Activated CD4-positive, alpha-beta T cell treated with anti-CD3 and anti-CD28 coated beads, Interleukin-2, amount 50 U/mL, for 24 hours (primary cell): ENCODE measurements at places on chromosomes 5 and 9.

DNA sequence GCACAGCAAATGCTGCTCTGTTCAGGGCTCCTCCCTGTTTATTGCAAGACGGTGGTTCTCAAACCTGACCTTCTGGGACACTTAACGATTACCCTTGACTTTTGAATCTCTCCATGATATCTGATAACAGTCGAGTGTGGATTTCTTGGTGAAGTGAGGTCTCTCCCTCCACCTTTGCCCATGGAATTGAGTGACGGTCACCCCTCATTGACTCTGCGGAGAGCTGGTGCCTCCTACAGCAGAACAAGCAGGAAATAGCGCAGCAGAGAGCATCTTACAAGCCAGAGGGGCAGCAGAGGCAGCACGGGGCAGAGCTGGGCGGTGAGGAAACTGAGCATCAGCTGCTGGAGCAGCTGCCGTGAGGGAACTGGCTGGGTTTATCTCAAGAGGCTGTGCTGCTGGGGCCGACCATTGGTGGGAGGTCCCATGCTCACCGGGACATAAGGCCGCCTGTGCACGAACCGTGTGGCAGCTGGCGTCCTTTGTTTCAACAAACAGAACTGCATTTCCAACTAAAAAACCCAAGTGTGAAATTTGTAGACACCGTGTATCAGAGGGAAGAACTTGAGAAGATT, 189.8 kb downstream of the MTRR start:
- DNase-seq = no peak

GRCh38 chr9:98056269-98057137, at the start of gene NANS:
Gene NANS (plus strand): TSS chr9:98056732. CDS start chr9:98056809, 77 bp downstream.
- peak; percentile 84 for DNase-seq

GRCh38 chr9:133534346-133535291, at the start of gene ADAMTSL2:
Gene ADAMTSL2 (plus strand): TSS chr9:133534704. CDS start chr9:133536713, 2,009 bp downstream.
- no peak for DNase-seq

- DNase-seq = no peak
Measured at GRCh38 chr9:15203581-15203980, 103.4 kb downstream of the TTC39B start.

DNA sequence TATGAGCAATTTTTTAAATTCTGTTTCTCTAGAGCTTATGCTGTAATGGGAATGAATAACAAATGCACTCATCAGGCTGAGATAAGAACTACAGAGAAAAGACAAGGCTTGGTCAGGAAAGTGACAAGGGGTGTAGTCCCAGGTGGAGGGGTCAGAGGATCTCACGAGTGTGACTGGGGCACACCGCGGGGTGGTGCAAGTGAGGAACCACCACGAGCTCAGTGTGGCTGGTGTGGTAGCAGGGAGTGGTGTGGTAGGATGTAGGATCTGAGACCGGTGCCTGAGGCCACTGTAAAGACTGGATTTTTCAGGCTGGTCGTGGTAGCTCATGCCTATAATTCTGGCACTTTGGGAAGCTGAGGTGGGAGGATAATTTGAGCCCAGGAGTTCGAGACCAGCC, 9.0 kb downstream of the ANXA6 start:
- DNase-seq = no peak

- DNase-seq = no peak
Measured at GRCh38 chr9:105299190-105299854, 54.9 kb downstream of the SLC44A1 start.

- no peak for DNase-seq
Measured at GRCh38 chr5:149135536-149136201, 5.6 kb upstream of the ABLIM3 start.

DNA sequence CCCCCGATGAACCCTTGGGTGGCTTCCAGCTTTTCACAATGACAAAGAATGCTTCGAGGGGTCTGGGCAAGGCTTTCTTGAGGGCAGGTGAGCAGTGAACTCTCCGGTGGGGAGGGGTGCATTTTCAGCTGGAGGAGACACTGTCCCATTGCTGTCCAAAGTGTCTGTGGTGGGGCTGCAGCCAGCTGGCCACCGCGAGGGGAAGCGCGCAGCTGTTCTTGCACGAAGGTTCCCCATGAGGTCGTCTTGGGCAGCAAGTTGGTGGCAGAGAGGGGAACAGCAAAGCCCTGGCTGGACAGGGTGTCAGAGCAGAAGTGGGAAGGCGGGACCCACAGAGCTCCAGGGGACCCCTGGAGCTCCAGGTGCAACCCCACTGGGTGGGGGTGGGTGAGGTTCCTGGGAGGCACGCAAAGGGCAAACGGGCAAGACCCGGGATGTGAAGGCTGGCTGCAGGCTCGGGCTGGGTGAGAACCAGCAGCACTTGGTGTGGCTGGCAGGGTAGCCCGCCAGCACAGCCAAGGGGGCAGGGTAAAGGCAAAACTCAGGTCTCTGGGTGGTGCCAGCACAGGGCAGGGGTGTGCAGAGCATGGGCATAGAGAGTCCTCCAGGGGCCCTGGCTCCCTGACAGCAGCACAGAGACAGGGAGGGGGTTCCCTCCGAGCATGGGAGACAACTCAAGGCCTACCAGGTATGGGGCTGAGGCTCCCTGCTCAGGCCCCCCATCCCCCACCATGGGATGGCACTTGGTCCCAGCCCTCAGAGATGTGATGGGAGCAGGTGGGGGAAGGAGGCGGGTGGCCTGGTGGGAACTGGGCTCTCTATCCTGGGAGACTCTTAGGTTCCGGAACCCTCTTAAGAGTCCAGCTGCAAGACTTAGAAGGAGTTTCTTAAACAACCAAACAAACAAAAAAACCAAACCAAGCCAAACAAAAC, 26.6 kb downstream of the TSPAN17 start:
- DNase-seq = no peak

DNA sequence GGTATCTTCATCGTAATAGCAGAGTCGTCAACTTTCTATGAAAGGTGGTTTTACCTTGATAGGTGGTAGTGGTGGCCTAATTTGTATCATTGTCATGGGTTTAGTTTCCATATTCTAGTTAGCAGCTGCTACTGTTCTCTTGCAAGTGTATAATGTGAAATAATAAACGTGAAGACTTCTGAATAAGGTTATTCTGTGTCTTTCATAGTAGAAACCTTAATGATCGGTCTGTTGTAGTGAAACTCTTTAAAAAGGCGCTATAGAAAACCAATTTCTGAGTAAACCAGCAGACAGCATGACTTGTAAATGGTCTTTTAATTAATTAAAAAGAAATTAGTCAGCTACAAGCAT, 1.6 kb downstream of the SET start:
- DNase-seq = no peak

DNA sequence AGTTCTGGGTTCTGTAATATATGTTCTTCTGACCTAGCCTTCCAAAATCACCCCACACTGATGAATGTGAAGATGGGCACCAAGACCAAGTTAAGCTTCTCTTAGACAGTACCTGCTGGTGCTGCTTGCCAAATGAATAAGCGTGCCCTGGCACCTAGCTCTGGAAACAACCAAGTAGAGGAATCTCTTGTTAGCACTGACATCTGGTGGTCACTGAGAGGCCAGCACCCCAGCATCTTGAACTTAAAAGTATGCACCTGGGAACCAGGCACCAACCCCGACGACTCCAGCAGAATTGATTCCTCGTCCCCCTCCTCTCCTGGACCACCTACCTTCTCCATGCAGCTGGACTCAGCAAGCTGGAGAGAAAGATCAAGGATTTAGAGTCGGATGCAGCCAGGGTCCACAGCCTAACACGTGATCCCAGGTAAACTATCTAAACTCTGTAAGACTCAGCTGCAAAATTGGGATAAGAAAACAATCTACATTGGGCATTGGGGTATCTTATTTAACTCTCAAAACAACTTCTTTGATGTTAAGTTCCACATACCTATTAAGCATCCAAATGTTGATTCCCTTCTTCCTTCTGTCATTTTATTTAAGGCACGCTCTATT, 89.8 kb downstream of the SLC1A3 start:
- DNase-seq = no peak

- peak; percentile 15 for DNase-seq
Measured at GRCh38 chr5:43191740-43192557, at the start of gene NIM1K. Gene NIM1K (plus strand): TSS chr5:43192225. CDS start chr5:43245776, 53,551 bp downstream.

DNA sequence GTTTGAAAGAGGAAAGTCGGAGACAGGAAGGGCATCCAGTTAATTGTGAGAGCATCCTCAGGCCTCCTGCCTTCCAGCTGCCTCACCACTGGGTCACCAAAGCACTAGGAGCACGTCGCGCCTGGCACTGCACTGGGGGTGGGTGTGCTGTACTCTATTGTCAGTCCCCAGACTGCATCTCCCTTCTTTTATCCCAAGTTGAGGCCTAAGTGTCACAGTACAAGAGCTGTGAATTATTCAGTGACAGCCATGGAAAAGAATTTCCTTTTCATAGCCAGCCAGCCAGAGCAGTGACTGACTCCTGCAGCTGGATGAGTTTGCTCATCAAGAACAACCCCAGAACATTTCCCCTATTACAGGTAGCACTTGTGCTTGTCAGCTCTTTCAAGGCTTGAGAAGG, 16.3 kb downstream of the CLTA start:
- no peak for DNase-seq

DNA sequence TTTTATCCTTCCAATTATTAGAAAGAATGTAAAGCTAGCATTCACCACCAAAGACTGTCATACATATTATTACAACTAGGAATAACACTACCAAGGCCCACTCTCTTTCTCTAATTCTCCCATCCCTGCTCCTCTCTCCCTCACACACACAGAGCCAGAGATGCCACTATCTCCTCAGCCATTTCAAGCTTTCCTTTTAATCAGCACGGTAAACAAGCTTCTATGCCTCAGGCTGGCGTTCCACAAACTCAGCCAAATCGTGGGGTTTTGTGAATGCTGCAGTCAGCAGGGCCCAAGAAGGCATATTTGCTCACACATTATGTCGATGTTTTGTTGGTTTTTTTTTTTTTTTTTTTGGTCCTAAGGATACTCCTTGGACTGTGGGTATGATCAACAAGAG, 979.9 kb upstream of the DMAC1 start:
- DNase-seq = no peak

DNA sequence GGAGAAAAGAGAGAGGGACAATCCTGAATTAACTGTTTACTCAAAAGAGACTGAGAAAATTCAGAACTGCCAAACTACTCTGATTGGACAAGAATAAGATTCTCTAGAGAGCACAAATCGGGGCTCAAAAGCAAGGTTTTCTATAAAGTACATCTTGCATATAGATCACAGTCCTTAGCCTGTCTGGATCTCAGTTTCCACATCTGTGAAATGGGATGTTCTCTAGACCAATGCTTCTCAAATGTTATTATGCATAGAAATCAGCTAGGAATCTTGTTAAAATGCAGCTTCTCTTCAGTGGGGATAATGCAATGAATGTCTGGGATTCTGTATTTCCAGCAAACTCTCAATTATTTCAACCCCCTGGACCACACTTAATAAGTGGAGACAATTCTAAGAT, 231.6 kb downstream of the ESM1 start:
- DNase-seq = no peak

DNA sequence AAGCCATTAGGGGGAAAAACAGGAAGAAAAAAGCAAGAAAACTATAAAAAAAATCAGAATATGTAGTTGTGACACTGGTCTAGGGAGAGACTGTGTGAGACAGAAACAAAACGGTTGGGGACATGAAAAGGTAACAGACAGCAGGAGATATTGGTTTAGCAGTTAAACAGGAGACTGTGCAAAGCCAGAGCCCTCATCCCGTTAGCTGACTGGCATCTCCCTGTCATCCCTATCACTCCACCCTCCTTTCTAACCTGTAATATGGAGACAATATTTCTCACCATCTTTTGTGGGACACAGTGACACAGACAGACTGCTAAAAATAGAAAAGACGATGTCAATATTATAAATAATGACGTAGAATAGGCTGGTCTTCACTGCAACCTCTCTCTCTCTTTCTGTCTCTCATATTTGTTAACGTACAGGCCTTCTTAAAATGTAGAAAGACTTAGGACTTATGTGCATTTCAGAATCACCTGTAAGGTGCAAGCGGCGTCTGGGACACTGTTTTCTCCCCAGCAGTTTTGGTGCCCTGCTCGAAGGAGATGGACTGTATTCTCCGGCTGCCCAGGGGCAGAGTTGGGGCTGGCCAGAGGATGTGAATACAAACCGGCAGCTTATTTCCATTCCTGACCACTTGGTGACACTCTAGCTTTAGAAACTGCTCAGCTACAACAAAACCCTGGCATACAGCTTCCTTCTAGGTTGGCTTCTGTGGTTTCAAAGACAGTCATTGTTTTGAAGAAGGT, 190.6 kb downstream of the MAT2B start:
- no peak for DNase-seq

- no peak for DNase-seq
Measured at GRCh38 chr5:73673161-73673591, 47.2 kb downstream of the ARHGEF28 start.

DNA sequence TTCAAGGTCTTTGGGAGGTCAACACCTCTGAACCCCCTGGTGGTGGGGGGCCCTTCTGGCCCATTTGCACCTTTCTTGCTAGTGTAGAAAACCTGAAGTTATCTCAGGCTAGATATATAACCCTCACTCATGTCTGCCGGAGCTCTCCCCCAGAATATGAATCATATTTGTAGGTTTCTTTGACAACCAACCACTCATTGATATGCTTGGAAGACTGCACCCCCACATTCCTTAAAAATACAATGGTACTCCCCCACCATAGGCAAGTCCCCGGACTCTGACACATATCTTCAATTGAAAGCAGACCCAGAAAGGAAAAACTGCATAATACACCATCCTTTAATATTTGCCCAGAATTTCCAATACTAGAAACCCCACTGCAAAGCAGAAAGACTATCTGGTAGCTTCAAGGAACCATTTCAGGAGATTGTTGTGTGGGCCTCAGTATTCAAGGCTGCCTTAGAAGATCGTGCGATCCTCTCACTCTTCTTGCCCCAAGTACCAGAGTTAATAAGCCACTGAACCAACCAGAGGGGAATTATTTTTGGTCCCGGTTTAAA, 978 bp upstream of the UBE2B start:
- peak; percentile 26 for DNase-seq

DNA sequence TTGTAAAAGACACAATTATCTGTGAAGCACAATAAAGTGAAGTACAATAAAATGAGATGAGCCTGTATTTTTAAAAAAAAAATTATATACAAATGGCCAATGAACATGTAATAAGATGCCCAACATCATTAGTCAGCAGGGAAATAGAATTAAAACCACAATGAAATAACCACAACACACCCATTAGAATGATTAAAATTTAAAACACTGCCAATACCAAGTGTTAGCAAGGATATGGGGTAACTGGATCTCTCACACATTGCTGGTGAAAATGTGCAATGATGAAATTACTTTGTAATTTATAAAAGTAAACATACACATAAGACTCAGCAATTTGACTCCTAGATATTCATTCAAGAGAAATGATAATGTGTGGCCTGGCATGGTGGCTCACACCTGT, 62.8 kb downstream of the SHOC1 start:
- no peak for DNase-seq

DNA sequence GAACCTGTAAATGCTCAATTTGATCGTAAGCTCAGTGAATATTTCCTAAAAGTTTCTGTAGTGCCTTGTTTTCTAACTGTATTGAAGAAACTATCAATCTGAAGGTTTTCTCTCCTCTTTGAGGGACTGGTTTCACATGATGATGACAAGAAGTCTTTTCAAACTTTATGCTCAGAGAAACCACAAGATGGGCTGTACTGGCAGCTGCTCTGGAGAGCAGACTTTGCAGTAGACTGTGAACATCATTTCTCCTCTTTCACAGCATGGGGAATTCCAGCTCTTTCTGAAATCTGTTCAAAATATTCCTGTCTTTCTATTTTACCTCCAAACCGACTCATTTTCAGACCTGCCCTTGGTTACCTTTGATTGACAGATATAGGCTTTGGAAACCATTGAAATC, 194.4 kb downstream of the IZUMO3 start:
- DNase-seq = no peak

- no peak for DNase-seq
Measured at GRCh38 chr9:112757282-112757883, 6.8 kb downstream of the SNX30 start.
